ENCODE measurements at places on chromosomes 1 and 21.

- no peak for DNase-seq
Observed at GRCh38 chr1:37439349-37439995, 34.9 kb upstream of the ZC3H12A start.

DNA sequence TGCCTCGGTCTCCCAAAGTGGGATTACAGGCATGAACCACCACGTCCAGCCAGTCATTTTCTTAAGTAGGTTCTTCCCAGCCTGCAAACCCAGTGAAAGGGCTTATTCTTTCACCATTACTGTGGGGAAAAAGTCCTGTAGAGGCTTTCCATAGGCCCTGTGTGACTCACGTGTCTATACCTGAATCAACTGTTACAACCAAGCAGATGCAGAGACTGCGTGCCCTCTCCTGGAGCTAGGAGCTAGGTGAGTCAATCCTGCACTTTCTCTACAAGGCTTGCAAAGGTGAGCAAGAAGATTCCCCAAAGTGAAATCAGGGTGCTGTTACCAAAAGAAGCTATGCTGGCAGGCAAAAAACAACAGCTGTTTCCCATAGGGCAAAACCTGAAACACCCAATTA, 13.8 kb upstream of the MPZL1 start:
- no peak for DNase-seq

GRCh38 chr1:224211206-224211962, 28.3 kb downstream of the DEGS1 start:
- peak; percentile 43 for DNase-seq

GRCh38 chr1:100627054-100627716, 89.2 kb downstream of the GPR88 start:
- no peak for DNase-seq

DNA sequence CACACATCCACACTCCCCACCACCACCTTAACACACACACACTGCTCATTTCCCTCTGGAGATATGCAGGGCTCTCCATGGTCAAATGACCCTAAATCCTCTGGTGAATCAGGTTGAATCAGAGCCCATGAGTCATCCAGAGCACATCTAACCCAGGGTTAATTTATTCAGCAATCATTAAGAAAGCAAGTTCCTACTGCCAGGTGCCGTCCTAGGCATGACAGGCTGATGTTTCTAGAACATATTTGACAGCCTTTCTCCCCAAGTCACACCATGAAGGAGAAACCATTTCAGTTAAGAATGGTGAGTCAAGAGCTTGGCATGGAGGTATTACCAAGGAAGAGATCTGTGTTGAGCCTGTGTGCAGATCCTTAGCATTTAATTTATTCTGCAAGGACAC, 194.3 kb upstream of the CAMK1G start:
- no peak for DNase-seq

DNA sequence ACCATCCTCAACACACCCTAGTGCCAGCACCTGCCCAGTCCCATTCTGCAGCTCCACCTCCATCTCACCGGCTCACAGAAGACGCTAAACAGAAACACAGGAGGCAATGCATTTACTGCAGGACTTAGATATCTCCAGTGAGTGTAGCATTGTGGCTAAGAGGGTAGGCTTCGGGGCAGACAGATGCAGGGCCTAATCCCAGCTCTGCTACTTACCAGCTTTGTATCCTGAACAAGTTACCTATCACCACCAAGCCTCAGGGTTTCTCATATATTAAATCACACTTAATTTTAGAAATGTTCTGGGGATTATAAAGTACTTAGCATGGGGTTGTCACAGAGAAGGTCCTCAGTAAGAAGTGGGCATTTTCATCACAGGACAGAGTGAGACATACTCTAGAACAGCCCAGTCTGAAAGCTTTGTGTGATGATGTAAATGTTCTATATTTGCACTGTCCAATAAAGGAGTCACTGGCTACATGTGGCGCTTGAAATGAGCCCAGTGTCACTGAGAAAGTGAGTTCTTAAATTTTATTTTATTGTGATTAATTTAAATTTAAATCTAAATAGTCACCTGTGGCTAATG, 149.3 kb upstream of the C8B start:
- no peak for DNase-seq

- DNase-seq = no peak
Observed at GRCh38 chr1:19065526-19066247, 109.2 kb upstream of the IFFO2 start.

DNA sequence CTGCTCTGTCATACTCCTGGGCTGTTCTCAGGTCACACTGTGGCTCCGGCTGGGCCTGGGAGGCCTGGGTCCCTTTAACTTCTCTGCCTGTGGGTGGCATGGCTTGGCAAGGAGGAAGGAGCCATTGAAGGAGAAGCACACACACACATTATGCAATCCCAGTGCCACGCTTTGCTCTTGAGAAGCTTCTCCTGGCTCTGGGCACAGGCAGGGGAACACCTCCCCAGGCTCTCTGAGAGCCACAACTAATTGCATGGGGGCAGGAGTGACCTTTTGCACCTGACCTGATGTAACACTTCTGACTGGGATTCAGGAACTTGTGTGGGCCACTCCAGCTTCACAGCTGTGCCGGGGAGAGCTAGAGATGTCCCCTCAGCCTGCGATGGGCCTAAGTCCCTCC, 23.1 kb downstream of the LGR6 start:
- DNase-seq = no peak

GRCh38 chr1:106680216-106680615, 376.3 kb upstream of the PRMT6 start:
- no peak for DNase-seq

DNA sequence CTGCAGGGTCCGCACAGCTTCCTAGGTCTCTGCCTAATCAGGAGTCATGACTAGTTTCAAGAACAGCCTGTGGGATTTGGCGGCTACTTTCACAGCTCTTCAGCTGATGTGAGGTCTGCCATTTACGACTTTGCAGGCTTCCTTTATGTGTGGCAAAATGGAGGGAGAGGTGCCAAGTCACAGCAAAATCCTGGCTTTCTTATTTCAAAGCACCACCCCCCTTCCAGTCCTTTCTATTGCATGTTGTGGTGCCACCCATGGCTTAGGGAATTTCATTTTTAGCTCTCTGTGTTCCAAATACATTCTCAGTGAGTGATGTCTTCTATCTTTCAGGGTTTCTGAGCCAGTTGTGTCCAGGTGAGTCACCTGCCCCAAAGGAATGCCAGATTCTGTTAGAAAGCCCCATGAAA, 75.1 kb upstream of the WLS start:
- no peak for DNase-seq

- DNase-seq = no peak
Observed at GRCh38 chr1:34470401-34470800, 284.4 kb upstream of the GJB5 start.

DNA sequence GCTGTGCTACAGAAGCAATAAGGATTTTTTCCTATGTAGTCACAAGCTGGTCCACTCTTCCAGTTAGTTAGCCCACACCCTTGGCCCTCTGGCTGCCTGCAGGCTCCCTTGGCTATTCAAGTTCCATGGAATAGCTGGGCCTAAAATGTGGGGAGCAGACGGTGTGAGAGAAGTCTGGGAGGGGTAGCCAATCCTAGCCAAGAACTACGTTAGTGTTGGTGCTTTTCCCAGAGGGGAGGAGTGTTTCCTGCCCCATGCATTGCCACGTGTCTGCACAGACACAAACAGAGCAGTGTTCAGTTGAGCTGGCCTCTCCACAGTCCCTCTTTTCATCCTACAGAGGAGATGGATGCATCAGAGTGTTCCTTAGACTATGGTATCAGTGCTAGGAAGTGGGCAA, 59.0 kb upstream of the IPO9 start:
- DNase-seq = no peak

GRCh38 chr1:41784531-41785274, 134.0 kb downstream of the HIVEP3 start:
- DNase-seq = no peak

DNA sequence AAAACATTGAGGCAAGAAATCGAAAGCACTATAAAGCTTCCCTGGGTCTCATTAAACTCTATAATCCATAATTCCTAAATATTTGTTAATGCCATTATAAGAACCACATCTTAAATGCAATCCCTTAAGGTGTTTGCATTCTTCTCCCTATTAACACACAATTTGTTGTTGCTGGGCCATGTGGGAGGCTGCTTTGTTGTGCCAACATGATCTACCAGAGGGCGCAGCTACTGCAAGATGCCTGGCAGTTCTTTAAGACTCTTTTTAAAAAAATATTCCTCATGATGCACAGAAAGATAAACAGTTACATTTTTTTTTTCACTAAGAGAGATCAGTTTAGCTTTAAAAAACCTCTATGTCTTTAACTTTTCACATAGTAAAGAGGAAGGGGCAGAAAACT, 39.0 kb upstream of the BCAS2 start:
- DNase-seq = no peak

DNA sequence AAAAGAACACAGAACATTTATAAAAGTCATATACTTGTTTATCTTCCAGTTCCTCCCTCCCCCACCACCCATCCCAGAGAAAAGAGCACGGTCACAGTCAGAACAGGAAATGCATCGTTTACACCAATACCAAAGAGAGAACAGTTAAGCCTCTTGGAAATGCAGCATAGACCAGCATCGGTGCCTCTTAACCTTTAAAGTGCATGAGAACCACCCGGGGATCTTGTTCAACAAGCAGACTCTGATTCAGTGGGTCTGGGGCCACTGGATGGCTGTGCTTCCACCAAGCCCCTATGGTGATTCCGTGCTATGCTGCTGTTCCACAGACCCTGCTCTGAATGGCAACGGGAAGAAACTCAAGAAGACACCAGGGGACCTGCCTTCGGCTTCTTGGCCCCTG, 19.2 kb downstream of the FAM89A start:
- DNase-seq = no peak

DNA sequence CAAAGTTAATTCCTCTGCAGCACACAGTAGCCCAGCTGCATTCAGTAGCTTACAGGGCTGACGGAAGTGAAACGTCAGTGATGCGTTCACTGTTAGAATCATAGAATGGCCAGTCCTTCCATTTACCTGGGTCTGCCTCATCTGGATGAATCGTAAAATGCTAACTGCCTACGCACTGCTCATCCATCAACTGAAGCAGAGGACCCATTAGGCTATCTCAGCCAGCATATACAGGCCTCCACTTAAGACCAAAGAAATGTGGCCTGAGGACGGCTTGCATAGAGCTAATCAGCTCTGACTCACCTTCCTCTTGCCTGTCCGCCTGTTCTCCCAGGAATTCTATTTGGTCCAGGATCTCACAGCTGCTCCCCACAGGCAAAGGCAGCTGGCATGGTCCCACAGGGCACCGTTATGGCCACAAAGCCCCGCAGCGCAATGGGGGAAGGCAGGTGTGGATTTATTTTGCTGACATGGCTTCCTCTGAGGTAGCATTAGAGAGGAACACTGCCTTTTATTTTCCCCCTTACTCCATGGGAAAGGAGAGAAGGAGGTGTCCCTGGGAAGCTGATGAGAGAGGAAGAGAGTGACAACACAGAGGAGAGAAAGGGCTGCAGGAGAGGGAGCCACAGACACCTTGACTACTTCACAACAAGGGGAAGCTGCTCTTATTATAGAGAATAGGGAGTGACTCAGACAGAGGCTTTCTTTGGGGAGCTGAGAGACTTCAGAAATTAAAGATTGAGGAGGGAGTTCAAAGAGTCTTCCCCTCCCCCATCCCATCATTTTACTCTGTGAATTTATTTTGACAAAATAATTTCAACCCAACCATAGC, 177.6 kb downstream of the HHIPL2 start:
- no peak for DNase-seq

- DNase-seq = no peak
Observed at GRCh38 chr1:165829888-165830287, 2.5 kb downstream of the UCK2 start.

- no peak for DNase-seq
Observed at GRCh38 chr1:245301162-245301580, 146.4 kb downstream of the KIF26B start.

DNA sequence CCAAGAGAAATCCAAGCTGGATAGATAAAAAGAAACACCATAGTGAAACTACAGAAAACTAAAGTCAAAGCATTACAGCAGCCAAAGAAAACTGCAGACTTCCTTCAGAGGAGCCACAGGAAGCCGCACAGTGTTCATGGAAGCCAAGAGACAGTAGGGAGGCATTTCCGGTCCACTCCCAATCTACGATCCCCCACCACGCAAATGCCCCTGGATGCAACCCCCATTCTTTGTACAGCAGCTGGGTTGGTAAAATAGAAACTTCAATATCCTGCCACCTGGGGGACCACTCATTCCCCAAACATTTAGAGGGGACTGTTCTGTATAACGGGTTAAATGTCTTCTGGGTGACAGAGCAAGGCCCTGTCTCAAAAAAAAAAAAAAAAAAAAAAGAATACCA, 43.9 kb upstream of the TSPEAR start:
- DNase-seq = no peak

DNA sequence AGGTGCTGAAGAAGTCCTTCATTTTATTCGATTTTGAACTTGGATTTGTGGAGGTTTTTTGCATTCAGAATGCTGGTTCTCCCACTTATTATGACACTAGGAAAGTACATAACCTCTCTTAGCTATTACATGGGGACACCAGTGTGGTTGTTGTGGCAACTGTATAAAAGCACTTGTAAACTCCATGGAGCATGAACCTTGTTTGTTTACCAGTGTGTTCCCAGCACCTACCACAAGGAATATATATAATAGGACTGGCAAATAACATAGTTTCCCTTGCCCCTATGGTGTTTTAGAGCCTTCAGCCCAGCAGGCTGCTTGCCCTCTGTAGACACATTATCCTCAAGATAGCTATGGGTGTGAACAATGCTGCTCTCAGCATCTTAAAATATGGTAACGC, 43.1 kb downstream of the RASSF5 start:
- no peak for DNase-seq

DNA sequence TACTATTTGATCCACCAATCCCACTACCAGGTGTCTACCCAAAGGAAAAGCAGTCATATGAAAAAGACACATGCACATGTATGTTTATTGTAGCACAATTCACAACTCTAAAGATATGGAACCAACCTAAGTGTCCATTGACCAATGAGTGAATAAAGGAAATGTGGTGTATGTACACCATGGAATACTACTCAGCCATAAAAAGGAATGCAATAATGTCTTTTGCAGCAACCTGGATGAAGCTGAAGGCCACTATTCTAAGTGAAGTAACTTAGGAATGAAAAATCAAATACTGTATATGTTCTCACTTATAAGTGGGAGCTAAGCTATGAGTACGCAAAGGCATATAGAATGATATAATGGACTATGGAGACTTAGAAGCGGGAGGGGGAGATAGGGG, 12.6 kb downstream of the ADIPOR1 start:
- no peak for DNase-seq

DNA sequence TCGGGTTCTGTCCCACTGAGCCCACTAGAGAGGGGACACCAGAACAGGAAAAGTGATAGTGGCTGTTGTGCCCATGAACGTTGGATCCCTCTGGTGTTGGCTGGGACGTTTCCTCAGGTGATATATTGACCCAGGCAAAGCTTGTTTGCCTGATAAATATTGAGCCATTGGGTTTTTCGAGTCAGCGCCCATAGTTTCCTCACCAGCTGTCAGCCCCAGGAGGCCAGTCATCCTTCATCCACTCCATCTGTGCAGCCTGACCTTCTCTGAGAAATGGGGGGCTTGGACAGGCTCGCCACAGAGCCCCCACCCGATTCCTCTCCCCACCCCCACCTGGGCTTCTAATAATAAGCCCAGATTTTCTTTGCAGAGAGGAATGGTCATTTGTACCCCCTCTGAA, 13.3 kb downstream of the DISP3 start:
- no peak for DNase-seq

All from hematopoietic multipotent progenitor cell treated with erythropoietin and hydrocortisone succinate and interleukin-3 and kit ligand, for 17 days (in vitro differentiated cells).